ENCODE measurements at places on chromosomes 1 and 21.

DNA sequence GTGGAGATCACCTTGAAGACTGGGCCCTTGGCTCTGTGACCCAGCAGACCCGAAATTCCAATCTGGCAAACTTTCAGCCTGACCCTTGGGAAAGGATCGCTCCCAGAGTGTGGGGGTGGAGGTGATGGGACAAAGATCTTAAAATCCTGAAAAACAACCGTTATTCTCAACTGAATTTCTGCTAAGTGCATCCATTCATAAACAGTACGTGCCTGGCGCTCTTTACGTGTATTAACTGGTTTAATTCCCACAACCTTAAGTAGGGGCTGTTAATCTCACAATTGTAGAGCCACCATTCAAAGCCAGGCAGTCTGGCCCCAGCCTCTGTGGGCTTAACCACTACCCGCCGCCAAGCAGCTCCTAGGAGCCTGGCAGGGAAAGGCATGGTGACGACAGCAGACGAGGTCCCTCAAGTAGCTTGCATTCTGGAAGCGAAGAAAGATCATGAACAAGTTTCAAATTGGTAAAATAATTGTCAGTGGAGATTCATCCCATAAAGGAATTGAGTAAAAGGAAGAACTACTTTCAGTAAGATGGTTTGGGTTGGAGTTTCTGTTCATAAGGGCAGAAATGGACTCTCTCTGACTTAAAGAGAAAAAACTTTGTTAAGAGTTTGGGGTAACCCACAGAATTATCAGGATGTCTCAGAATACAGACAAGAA lies 11.4 kb upstream of the RGS16 start:
- DNase-seq, result no peak

- no peak for DNase-seq
These were observed 20.0 kb downstream of the CRYZ start for GRCh38 chr1:74712881-74713280.

DNA sequence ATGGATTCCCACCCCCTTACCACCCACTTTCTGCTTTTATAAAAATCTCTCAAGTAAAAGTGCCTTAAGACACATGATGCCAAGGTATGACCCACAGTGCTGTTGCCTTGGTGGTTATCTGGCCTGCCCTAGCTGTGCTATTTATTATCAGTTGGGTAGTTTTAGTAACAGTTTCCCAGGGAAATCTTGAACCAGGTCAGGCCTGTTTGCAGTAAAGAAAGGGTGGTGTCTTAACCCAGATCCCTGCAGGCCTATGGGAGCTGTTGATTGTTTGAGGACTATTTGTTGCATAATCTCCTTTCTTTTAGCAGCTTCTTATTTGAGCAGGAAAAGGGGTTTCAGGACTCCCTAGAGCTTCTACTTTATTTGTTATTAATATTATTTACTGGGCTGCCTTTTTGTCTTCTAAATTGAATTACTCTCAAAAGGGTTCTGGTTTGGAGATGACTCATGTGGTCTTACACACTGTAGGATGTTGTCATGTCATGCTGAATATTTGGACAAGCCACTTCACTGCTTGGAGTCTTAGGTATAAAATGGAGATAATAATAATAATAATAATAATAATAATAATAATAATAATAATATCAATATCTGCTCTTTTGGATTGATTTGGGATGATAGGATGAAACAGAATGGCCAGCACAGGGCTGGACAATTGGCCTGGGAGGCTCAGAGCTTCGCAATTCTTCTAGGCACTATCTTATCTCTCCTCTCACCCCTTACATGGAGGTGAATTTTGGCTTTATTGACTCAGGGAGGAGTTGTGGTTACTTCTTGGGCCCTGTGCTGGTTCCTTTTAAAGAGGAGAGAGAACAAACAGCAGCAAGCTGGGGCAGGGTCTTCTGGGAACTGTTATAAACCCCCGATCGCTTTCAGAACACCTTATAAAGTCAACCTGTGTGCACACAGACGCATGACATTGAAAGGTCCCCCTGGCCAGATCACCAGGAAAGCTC lies 252.1 kb downstream of the PRDM2 start:
- no peak for DNase-seq

DNA sequence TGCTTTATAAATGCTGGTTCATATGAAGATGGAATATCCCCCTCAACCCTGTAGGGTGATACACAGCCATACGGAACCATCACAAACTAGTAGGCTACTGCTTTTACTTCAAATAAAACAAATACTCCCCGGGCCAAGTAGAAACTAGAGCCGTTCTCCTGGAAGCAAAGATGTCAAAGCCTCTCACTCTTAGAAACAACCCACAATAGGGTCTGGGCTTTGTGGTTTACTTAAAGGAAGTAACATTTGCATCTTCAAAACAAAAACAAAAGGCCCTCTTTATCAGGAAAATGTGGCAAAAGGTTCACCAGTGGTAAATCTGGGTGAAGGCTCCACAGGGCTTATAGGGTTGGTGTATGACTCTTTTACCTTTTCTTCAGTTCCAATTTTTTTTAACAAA lies 49.8 kb downstream of the HLCS start:
- DNase-seq, result no peak

- DNase-seq, result peak; percentile 83
These were observed at the start of gene PLXNA2 for GRCh38 chr1:208243967-208244916. PLXNA2 (minus strand) TSS chr1:208244384; CDS start chr1:208217922, 26,462 bp downstream.

DNA sequence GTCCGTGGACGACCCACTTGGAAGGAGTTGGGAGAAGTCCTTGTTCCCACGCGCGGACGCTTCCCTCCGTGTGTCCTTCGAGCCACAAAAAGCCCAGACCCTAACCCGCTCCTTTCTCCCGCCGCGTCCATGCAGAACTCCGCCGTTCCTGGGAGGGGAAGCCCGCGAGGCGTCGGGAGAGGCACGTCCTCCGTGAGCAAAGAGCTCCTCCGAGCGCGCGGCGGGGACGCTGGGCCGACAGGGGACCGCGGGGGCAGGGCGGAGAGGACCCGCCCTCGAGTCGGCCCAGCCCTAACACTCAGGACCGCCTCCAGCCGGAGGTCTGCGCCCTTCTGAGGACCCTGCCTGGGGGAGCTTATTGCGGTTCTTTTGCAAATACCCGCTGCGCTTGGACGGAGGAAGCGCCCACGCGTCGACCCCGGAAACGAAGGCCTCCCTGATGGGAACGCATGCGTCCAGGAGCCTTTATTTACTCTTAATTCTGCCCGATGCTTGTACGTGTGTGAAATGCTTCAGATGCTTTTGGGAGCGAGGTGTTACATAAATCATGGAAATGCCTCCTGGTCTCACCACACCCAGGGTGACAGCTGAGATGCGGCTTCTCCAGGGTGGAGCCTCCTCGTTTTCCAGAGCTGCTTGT lies 32.4 kb downstream of the PRMT2 start:
- peak; percentile 48 for DNase-seq

DNA sequence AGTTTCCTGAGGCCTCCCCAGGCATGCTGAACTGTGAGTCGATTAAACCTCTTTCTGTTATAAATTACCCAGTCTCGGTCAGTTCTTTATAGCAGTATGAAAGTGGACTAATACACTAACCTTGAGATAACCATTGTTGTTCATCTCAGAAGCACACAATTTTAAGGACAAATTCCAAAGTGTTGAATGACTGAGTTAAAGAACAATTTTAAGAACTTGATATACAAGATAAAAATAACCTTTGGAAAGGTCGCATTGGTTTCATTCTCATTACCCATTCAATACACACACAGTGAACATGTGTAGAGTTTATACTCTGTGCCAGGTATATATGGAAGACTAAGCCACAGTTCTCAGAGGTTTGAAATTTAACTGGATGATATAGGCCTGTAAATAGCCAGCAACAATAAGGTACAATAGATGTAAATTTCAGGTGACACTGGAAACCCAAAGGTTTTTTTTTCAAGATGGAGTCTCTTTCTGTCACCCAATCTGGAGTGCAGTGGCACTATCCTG lies 19.1 kb upstream of the SRSF10 start:
- no peak for DNase-seq

GRCh38 chr21:28069450-28069923 lies 923.2 kb downstream of the LTN1 start:
- DNase-seq, result peak; percentile 41

GRCh38 chr1:20087668-20088067 lies 17.7 kb downstream of the PLA2G5 start:
- DNase-seq, result no peak

DNA sequence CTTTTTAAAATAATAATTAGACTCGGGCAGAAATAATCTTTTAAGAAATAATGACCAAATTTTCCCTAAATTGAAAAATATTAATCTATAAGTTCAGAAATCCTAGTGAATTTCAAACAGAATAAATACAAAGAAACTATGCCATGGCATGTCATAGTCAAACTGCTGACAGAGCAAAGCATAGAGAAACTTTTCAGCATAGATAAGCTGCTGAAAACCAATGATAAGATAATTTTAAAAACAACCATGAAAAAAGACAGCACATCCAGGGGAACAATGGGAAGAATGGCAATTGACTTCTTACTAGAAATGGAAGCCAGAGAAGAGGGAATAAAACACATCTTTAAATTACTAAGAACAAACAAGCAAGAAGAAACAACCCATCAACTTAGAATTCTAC lies 19.8 kb downstream of the CD1D start:
- no peak for DNase-seq

DNA sequence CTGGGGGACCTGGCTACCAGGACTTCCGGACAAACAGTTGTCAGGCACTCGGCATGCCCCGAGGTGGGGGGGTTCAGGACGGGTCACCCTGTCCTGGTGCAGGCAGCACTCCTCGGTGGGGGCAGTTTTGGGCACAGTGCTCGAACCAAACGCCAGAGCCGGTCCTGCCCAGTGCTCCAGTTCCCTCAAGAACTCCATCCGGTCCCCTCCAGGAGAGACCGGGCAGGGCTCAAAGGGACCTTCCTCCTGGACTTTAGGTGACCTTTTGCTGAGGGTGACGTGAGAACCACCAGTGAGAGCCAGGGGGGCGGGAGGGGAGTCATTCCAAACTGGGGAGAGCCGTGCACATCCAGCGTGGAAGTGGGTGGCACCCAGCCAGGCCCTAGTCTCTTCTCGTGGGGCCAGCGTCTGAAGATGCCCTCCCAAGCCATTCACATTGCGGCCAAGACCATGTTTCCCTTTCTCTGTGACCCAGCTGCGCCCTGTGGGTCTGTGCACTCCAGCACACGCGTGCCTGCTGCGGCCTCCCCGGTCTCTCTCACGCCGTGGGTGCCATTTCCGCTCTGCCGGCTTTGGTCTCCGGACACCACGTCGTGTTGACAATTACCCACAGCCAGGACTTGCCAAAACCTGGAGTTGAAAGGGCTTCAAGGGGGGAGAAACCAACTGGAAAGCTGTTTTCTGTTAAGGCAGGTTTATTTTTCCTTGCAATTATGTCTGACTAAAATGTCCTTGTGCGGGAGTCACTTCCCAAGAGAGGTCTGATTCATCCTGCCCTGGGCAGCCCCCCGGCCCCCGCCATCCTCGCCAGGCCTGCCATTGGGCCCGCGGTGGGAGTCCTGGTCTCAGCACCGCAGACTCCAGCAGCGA lies 178.8 kb upstream of the ARHGEF16 start:
- peak; percentile 30 for DNase-seq

- DNase-seq, result no peak
These were observed 142.1 kb downstream of the DPYD start for GRCh38 chr1:97778718-97779117.

- no peak for DNase-seq
These were observed 52.6 kb downstream of the ABCA4 start for GRCh38 chr1:94068096-94068998.

GRCh38 chr1:93047618-93048017 lies 31.5 kb upstream of the MTF2 start:
- DNase-seq, result no peak

- DNase-seq, result no peak
These were observed 62.8 kb upstream of the DPH5 start for GRCh38 chr1:101088431-101088830.

GRCh38 chr1:221708076-221708571 lies 33.8 kb downstream of the DUSP10 start:
- no peak for DNase-seq

GRCh38 chr1:110003747-110004428 lies 19.3 kb downstream of the AHCYL1 start:
- peak; percentile 92 for DNase-seq

GRCh38 chr1:165434281-165434680 lies 10.6 kb downstream of the RXRG start:
- no peak for DNase-seq

DNA sequence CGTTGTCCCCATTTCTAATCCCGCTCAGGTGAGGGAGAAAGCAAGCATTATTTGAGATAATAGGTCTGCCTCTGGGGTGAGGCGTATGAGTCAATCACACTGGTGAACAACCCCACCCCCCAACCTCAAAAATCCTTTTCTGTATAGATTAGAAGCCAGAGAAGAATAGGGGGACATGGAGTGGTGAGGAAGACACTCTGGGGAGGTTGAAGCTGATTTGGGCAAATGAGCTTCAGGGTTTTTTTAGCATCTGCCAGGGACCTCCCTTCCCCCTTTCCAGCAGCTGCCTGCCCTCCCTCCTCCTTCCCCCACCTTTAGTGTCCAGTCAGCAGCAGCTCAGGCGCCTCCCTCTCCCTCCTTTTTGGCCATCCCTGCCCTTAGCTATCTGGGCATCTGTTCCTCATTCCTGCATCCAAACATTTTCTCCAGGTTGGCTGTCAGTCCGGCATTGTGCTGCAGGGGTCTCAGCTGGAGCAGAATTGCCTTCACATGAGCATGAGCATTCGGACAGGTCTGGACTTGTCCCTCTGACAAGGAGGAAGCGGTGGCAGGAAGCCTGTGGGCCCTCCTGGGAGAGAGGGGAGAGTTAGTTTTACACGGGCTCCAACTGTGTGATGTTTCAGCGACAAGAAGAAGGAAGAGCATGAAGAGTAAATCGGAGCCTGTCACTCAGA lies 30.8 kb upstream of the PTGFRN start:
- DNase-seq, result peak; percentile 32

DNA sequence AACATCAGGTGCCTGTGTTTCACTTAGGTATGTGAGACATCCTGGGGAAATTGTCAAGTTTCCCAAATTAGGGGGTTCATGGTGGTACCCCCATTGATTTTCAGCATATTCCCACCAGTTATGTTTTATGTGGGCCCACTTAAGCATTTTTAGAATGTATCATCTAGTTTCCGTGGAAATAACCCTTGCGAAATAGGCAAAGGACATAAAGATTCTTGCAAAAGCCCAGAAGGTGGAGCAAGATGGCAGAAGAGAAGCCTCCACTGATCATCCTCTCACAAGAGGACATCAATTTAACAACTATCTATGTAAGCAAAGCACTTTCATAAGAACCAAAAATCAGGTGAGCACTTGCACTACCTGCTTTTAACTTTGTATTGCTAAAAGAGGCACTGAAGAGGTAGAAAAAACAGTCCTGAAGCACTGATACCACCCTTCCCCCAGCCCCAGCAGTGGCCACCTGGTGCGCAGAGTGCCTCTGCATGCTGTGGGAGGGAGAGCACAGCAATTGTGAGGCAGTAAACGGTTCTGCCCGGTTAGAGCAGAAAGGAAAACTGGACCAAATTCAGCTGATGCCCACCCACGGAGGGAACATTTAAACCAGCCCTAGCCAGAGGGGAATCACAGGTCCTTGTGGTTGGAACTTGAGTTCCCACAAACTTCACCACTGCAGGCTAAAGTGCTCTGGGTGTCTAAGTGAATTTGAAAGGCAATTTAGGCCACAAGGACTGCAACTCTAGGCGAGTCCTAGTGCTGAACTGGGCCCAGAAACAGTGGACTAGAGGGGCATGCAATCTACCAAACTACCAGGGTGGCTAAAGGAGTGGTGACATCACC lies 23.2 kb downstream of the MCOLN2 start:
- no peak for DNase-seq
